ENCODE measurements at places on chromosomes 2 and 18.

DNA sequence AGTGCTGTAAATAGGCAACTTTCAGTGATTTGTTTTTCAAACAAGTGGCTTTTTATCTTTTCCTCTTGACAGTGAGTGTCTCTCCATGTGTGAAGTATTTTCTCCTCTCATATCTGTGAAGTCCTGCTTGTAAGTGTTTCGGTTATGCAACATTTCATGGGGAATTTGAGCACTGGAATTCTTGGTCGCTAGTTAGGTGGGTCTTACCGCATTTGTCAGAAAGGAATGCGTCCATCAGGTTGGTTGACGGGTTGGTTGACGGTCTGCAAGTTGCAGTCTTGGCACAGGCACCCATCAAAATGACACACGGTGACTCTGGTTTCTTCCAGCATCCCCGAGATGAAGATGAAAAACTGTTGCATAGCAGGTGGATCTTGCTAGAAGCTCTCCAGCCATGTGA is 109.8 kb downstream of the AGAP1 start:
- DNase-seq = no peak

GRCh38 chr2:109239720-109240119 is 110.7 kb downstream of the SH3RF3 start:
- DNase-seq = no peak

GRCh38 chr2:228105526-228106250 is 75.8 kb downstream of the SPHKAP start:
- DNase-seq = no peak

GRCh38 chr2:140835079-140835478 is 1295.7 kb downstream of the LRP1B start:
- no peak for DNase-seq

All from stimulated activated CD8-positive, alpha-beta memory T cell treated with anti-CD3 and anti-CD28 coated beads, Interleukin-15, amount 100 ng/mL, for 4 hours (primary cell).